Amniotic stem cell (primary cell): ENCODE measurements at places on chromosomes 16 and 17.

DNA sequence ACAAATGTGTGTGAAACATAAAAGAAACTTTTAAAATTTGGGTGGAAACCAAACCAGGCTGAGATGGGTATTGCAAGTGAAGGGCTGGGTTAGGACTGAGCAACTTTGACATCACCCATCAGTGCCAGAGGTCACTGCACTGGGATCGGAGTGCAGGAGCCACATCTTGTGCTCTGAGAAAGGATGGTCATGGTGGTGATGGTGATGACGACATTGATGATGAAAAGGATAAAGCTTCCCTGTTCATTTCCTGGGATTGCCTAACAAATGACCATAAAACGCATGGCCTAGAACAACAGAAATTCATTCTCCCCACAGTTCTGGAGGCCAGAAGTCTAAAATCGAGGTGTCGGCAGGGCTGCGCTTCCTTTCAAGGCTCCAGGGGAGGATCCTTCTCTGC is 324.0 kb downstream of the MAF start:
- no peak for DNase-seq

- no peak for DNase-seq
Observed at GRCh38 chr16:78987666-78988065, 612.9 kb downstream of the MAF start.

GRCh38 chr16:1338119-1338730 is 4.8 kb downstream of the BAIAP3 start:
- DNase-seq: no peak

- no peak for DNase-seq
Observed at GRCh38 chr17:50535407-50535806, 2.9 kb downstream of the EPN3 start.

DNA sequence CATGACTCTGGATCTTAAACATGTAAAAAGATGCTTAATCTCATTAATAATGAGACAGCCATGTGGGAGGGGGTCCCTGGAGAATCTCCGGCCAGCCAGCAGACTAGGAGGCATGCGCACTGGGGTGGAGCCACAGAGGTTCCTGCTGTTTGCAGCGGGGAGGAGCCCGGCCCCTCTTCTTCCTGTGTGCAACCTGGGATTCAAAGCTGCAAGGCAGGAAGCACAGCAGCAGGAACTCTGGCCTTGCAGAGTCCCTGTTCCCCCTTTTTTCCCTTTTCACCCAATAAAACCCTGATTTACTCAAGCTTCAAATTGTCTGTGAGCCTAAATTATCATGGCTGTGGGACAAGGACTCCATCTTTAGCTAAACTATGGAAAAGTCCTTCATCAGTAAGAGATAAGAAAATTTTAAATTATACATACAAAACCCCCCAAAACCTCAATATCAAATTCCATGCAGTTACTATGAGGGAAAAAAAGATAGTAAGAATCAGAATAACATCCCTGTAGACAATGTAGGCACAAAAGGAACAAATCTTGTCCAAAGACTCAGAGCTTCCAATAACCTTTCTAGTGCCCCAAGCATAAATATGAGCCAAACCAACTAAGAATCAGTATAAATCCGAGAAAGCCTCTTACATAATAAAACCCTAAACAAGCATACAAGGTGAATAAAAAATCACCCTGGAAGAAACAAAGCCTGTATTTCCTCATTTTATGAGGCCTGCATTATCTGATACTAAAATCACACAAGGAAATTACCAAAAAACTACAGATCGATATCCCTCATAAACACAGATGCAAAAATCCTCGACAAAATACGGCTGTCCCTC is 12.1 kb downstream of the CFDP1 start:
- DNase-seq: no peak

DNA sequence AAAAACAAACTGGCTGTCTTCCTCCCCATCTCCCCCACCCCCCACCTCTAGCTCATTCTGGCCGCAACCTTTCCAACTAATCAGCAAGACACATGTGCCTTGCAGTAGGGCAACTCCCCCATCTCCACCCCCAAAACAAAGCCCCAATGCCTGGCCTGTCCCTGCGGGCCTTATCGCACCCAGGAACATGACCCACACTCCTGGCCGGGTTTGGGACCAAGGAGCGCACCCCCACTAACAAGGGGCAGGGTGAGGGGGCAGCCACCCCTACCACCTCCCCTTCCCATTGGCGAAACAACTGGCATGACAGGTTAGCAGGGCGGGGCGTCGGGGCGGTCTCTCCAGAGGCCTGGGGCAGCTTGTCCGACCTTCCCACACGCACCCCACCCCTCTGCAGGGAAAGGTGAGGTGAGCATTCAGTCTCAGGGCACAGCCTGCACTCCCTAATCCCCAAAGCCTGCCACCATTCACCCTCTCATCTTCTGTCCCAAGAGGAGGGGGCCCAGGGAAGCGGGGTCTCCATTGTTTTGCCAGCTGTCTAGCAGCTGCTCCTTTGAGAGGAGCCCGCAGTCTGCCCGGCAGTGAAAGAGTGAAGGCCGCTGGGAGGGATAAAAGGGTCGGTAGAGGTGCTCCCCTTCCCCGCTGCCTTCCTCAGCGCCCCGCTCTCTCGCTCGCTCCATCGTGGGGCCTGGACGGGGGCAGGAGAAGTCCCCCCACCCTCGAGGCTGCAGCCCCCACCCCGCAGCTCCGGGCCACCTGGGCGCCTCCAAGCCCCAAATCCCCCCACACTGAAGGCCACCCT is 765 bp downstream of the MYO18A start:
- DNase-seq: no peak

DNA sequence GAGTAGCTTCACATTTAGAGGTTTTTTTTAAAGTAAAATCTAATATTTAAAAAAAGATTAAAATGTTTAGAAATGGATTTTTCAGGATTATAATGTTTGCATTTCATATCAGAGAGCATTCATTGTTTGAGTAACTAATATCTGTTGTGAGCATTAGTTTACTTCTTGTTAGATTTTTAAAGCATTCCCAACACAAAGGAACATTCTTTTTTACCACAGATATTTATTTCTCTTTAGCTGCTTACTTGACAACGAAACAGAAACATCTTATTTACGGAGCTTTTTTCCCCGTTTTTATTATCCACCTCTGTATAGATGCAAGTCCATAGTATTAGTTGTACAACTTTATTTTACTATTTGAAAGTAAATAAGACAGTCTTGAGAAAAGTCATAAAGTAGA is 53.0 kb downstream of the NFAT5 start:
- no peak for DNase-seq

DNA sequence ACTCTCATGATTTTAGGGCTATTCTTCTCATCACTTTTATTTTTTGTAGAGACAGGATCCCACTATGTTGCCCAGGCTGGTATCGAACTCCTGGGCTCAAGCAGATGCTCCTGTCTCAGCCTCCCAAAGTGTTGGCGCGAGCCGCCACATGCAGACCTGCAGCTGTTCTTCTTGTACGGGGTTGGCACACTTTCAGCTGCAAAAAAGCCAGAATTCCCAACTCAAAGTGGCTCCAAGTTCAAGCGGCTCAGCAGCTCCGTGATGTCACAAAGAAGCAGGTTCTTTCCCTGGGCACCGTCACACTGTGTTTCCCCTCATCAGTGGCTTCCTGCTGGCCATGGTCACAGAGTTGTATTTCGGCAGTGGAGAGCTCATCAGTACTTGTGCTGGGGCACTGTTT is 6.7 kb upstream of the SBK1 start:
- DNase-seq: no peak

- no peak for DNase-seq
Observed at GRCh38 chr17:77771145-77771544, 187.4 kb upstream of the TNRC6C start.

DNA sequence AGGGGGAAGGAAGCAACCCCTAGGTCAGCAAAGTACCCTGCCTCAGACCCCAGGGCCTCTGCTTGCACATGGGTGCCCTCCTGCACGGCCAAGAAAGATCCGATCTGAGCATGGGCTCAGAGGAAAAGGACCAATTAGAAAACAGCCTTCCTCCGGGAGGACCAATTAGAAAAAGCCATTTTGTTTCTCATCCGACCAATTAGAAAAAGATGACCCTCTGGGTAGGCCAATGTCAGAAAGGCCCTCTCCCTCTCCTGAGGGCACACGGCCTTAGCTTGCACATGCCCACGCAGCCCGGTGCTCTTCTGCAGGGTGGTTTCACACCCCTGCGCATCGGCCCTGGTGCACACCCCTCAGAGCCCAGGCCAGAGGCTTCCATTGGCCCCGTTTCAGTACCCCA is 5.1 kb upstream of the CISD3 start:
- DNase-seq: no peak

DNA sequence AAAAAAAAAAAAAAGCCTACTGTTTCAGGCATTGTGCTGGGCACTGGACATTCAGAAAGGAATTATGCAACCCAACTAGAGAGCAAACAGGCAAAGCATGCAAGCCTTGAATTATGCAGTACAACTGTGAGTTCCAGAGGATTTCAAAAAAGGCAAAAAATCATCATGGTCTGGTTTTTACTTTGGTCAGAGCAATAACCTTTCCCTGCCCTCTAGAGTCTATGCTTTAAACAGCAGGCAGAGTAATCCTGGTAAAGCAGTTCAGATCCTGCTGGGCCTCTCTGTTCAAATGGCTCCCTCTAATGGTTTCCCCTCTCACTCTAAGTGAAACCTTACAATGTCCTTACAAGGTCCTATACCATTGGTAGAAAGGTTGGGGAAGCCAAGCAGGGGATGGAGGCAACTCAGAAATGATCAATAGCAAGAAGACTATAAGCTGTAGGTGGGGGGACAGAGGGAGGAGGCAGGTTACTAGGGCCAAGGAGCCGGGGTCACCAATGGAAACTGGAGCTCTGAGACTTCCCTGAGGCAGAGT is 4.6 kb upstream of the TAF15 start:
- peak; percentile 80 for DNase-seq

DNA sequence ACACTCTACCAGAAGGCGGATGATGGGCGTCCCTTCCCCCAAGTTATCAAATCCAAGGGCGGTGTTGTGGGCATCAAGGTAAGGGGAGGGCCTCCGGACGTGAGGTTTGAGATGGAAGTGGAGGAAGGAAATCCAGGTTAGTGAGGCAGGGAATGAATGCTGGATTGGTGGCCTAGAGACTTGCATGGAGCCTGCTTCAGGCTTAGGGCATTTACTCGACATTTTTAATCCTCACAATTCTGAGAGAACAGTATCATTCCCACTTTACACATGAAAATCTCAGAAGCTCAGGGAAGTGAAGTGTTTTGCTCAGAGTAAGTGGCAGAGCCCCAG is 2.0 kb downstream of the ALDOA start:
- no peak for DNase-seq

DNA sequence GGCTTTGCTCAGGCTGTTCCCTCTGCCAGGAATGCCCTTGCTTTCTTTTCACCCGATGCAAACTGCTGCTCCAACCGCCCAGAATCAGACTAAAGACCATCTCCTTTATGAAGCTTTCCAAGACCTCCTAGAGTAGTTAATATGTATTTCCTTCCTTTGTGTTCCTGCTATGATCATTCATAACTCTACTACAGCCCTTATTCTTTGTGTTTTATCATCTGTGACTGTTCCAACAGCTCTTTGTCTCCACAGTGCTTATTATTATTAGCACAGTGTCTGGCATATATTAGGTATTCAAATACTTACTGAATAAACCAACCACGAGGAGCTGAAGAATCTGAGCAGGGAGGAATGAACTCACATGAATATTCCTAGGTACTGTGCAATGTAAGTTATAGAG is 7.6 kb downstream of the PSME3IP1 start:
- no peak for DNase-seq
